Mesenteric fat pad (tissue), 1 donor: ENCODE measurements at places on chromosomes 13 and 19.

DNA sequence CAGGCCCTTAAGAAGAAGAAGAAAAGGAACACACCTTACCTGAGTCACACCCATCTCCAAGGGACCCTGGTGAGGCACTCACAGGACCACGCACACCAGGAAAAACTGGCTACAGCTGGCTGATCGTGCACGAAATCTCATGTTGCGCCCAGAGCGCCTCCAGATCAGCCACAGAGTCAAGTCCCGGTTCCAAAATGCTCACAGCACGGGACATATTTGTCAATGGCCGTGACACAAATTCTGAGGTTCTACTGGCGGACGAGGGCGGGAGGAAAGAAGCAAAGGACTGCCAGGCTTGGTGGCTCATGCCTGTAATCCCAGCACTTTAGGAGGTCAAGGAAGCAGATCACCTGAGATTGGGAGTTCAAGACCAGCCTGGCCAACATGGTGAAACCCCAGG, 21.5 kb downstream of the SH3GL1 start:
- no peak for DNase-seq

DNA sequence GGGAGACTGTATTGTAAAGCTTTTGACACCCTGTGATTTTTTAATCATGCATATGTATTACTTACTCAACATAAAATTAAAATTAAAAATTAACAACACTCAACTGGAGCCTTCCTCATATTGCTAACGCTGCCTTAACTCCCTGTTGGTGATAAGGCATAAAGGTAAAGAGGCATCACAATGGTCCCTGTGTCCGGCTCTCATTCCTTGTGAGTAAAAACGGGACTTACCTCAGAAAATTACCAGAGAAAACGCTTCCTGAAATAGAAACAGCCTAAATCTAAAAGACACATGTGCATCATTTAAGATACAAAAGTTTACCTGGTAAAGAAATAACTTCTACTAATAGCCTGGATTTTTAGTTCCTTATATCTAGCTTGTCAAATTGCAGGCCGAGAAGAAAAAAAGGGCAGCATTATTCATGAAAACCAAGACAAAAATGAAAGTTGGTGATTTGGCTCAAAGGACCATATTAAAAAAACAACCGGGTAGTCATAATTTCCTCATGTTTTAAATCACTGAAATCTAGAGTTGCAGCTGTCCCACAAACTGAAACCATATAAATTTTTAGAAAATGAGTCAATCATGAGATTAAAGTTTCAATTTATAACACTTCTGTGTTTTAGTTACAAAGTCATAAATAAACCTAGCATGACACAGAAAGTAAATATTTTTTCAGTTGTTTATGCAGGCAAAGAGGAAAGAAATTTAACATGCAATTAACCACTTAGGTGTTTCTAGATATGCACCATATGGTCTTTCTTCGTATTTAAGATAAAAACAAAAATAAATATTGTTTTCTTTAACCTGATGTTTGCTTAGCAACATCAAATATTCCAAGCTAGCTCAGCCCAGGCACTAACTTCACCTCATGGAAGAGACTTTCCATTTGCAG, 94.7 kb downstream of the MIPEP start:
- no peak for DNase-seq

DNA sequence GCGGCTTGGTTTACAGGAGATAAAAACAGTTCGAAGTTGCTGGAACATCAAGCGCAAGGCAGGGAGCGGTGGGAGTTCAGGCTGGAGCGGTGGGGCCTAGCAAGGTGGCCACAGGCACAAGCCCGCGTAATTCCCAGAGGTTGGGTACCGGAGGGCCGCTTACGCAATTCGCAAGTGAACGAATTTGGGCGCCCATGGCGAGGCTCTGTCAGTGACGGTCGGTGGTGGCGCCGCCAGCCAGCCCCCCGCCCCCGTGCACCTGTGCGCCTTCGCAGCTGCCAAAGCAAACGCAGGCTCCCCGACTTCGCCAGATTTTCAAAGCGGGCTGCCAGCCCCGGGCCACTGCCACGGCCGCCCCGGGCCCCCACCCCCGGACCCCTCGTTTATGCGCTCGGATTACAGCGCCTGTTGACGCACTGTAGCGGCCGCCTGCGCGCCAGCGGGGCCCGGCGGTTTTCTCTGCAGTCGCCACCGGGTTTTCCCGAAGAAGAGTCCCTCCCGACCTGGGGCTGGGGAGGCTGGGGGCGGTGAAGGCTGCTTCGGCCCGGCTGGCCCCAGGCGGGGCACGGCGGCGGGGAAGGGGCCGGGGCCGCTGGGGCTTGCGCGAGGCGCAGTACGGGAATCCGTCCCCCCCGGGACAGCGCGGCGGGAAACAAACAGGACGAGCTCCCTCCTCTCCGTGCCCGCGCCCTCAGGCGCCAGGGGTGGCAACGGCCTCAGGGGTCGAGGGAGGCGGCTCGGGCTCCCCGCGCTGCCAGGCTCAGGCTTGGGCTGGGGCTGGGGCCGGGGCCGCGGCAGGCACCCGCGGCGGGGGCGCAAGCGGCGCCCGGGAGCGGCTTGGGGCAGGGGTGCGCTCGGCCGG, 709 bp downstream of the N4BP2L1 start:
- DNase-seq: no peak

DNA sequence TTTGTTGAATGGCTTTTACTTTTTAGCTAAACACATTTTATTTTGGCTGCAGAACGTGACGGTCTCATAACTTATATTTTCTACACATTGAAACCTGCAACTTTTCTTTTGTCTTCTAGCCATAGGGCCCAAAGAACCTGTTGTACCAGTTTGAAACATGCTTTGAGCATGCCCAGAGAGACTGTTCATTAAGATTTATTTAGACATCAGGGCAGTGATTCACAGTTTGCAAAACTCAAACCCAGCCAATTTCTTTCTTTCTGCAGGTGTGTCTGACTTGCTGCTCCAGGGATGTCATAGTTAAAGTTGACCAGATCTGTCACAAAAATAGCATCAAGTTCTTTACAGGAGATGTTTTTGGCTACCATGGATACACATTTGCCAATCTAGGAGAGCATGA, 22.0 kb downstream of the SAE1 start:
- no peak for DNase-seq

DNA sequence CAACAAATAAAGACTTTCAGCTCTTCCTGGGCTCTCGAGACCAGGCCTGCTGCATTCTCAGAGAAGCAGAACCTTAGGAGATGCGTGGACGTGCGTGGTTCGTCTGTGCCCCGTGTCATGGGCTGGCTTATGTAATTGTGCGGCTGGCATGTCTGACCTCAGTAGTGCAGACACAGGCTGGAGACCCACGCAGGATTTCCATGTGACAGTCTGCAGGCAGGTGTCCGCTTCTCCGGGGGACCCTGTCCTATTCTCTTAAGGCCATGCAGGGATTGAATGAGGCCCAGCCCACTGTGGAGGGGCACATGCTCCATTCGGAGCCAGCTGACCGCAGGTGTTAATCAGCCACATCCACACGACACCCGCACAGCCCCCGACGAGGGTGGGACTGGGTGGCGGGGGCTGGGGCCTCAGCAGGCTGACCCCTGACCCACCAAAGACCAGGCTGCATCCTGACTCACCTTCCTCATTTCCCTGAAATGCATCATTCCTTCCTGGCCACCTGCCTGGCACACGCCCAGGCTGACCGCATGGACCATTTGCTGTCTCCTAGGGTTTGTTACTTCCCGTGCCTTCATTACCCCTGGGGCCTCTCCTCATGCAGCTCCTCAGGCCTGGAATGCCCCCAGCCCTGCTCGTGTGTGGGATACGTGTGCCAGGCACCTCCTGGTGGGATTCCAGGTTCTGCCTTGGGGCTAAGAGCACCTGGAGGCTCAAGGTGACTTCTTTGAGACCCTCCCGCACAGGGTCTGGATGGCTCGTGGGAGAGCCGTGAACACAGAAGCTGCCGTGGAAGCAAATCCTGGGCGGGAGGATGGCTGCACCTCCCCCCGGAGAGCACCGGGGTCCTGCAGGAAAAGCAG, 10.7 kb upstream of the MCF2L start:
- peak; percentile 73 for DNase-seq

DNA sequence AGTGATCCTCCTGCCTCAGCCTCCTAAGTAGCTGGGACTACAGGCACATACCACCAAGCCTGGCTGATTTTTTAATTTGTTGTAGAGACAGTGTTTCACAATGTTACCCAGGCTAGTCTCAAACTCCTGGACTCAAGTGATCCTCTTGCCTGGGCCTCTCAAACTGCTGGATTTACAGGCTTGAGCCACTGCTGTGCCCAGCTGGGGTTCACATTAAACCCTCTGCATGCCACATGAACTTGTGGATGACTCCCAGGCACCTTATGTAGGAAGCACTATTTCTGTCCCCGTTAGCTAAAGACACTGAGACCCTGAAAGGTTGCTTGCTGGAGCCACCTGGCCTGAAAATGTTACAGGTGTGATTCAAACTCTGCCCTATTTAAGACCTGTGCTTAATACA, 10.5 kb downstream of the MYH14 start:
- DNase-seq: no peak

GRCh38 chr19:13027557-13027956, 32.3 kb downstream of the NFIX start:
- no peak for DNase-seq

DNA sequence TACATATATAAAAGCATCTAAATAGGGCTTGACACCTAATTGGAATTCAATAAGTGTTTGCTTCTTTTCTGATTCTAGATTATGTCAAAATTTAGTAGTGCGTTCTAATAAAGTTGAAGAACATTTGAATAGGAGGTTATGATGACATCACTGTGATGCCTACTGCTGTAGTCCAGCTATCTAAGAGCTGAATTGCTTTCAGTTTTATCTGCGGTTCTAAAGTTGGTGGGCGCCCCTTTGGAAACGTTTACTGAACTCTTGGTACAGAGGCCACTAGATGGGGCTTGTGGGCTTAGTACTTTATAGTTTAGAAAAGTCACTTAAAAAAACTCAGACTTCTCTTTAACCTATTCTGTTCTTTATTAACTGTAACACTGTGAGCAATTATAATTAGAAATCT, 776.9 kb downstream of the GPC5 start:
- DNase-seq: no peak

- DNase-seq: no peak
These were observed 802 bp downstream of the CDC37 start for GRCh38 chr19:10402441-10403038.

DNA sequence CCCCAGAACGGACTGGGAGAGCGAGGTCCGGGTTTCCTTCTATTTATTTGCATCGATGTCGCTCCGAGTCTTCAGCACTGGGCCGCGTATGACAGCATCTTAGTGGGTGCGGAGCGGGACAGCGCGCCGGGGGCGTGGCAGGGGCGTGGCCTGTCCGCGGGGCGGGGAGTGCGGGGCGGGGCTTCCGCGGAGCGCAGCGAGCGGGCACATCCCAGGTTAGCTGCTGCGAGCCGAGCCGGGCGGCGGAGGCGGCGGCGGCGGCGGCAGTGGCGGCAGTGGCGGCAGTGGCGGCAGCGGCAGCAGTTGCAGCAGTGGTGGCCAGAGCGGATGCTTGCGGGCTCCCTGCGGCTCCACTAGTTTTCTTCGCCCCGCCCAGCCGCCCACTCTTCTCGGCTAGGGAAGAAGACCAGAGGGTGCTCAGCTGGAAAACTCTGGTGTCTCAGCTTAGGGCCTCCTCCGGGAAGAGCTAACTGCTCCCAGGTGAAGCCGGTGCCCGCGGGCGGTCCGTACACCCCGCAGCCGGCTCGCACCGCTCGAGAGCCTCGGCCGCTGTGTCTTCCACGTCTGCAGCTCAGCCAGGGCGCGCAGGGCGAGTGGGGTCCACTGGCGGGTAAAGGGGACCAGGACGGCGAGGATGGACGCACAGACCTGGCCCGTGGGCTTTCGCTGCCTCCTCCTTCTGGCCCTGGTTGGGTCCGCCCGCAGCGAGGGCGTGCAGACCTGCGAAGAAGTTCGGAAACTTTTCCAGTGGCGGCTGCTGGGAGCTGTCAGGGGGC, at the start of gene GPC5:
GPC5 (plus strand) TSS at position 209 of the 776 bp plus-strand sequence.
- peak; percentile 92 for DNase-seq

- no peak for DNase-seq
These were observed 2.1 kb upstream of the SIGLEC8 start for GRCh38 chr19:51460164-51460992.

GRCh38 chr19:39126312-39127187, 964 bp downstream of the PAK4 start:
- no peak for DNase-seq

DNA sequence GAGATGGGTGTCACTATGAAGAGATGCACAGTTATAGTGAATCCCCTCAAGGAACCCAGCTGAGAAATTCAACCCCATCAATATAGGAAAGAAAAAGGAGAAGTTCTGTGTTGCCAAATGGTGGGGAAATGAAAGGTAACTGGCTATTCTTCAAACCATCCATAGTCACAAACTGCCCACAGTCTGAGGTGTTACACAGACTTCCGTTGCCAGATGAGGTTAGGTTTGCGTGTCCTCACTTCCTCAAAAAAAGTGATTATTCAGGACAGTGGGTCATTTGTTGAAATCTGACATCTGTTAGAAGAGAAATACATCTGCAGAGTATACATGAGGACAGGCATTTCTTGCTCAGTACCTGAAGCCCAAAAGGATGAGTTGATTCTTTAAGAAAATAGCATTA, 9.0 kb downstream of the SIGLEC5 start:
- DNase-seq: no peak

- DNase-seq: no peak
These were observed 911.0 kb downstream of the PCDH17 start for GRCh38 chr13:58542530-58542929.
